ENCODE measurements at places on chromosomes 3 and 15.

GRCh38 chr3:171374260-171374659 is 85.9 kb downstream of the TNIK start:
- DNase-seq: no peak

DNA sequence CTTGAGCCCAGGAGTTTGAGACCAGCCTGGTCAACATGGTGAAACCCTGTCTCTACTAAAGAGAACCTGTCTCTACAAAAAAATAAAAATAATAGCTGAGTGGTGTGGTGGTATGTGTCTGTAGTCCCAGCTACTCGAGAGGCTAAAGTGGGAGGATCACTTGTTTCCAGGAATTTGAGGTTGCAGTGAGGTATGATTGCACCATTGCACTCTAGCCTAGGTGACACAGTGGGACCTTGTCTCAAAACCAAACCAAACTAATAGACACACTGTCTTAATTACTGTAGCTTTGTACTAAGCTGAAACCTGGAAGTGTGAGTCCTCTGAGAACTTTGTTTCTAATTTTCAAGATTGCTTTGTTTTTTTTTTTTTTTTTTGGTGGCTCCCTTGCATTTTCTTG is 30.4 kb downstream of the MGA start:
- no peak for DNase-seq

- no peak for DNase-seq
Observed at GRCh38 chr15:94238539-94239118, 7.3 kb downstream of the MCTP2 start.

- no peak for DNase-seq
Observed at GRCh38 chr3:189809583-189809982, 178.4 kb downstream of the TP63 start.

- DNase-seq: peak; percentile 38
Observed at GRCh38 chr3:184305577-184305976, 6.5 kb downstream of the PSMD2 start.

GRCh38 chr3:18888370-18888769 is 259.9 kb upstream of the KCNH8 start:
- no peak for DNase-seq

DNA sequence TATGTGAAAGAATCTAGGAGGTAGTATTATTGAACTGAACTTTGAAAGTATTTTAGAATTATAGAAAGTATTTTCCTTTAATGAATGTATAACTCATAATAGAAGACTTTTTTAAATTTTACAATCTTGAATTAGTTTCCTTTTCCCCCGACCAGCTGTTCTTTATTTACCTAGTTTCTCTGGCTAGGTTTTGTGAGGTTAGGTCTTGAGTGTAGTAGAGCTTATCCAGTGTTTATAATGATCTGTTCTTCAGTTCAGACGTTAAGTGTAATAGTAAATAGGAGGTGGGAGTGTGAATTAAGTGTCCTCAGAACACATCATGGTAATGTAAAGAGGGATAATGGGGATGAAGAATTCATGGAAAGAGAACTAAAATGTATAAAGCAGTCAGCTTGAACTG is 93.8 kb downstream of the MYRIP start:
- no peak for DNase-seq

GRCh38 chr3:4889896-4890295 is 89.3 kb upstream of the BHLHE40 start:
- no peak for DNase-seq

DNA sequence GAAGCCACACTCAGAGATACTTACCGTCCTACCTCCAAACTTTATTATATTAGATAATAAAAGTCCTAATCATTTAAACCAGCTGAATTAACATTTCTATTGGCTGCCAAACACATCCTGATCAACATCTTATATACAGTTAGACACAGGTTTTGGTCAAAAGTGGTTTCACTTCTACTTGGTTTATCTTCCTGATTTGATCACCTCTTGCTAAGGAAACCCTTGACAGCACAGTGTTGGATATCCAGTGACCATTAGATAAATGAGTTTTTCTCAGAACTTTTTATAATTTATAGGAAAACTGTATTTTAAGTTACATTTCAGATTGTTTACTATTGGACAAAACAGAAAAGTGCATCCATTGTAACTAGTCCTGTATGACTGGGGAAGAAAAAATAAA is 198.4 kb upstream of the NR2F2 start:
- DNase-seq: no peak

- peak; percentile 95 for DNase-seq
Observed at GRCh38 chr3:58491506-58492402, at the start of gene KCTD6. TSS of gene KCTD6 (plus strand) at chr3:58492096. CDS start at chr3:58498756, 6,660 bp downstream.

DNA sequence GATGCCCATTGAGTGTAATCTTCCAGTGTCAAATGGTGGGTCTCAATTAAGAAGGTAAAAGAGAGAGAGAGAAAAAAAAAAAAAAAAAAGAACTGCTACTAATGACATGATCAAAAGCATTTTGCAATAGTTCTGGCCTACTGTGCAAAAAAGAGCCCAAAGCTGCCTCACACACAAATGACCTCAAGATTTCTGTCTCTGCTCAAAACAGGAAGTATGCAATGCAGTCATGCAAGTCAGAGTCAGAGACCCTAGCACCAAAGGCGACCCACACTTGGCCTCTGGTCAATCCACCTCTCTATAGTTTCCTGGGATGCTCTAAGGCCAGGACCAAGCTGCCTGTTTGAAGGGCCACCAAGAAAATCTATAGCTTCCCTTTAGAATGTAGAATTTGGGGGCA is 323.5 kb downstream of the VPS13C start:
- DNase-seq: no peak

- DNase-seq: no peak
Observed at GRCh38 chr3:128486681-128487537, 6.1 kb downstream of the GATA2 start.

DNA sequence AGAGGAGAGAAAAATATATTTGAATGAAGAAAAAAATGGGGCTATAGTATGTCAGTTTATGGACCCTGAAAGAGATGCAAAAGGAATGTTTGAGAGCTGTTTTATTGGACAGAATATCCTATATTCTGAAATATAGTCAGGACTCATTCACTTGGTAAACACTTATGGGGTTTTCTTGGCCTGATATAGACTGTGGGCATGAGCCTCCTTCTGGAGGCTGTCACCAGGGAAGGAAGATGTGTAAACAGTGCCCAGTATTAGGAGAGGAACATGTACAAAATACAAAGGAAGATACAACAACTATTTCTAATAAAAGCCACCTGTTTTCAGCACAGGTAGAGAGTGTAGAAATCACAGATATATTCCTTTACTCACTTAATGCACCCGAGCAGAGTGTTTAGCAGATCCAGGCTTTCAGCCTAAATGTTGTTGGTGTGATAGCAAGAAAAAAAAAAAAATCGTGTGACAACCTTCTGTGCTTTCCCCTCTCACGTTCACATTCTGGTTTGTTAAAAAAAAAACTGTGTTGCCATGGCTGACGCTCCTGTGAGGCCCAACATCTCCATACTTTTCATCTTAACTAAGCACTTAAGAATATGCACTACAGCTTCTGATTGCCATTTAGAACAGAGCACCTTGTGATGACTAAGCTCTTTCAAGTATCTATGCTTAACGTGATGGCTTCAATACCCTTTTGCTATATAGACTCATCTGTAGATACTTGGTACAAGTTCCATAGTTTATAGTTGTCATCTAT is 134.1 kb downstream of the MBNL1 start:
- peak; percentile 14 for DNase-seq

GRCh38 chr15:47750030-47750739 is 32.9 kb downstream of the SEMA6D start:
- no peak for DNase-seq

DNA sequence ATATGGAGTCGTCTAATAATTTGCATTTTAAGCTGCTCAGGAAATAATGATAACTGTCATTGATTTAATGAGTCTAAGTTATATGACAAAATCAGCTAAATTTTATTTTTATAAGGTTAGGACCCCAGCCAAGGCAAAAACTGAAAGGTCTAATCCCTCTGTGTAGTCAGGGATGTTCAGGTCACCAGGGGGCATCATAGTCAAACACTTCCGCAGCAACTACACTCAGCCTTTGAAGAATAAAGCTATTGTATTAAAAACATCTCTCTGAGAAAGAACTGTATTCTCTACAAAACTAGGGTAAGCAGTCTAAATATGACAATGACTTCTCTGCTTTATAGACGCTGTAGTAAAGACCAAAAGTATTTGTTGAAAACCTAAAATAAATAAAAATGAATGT is 15.0 kb downstream of the INTS14 start:
- DNase-seq: peak; percentile 59

GRCh38 chr15:43517354-43518196 is at the start of gene MAP1A:
TSS of gene MAP1A (plus strand) at chr15:43517608. CDS start at chr15:43521474, 3,866 bp downstream.
- DNase-seq: no peak

DNA sequence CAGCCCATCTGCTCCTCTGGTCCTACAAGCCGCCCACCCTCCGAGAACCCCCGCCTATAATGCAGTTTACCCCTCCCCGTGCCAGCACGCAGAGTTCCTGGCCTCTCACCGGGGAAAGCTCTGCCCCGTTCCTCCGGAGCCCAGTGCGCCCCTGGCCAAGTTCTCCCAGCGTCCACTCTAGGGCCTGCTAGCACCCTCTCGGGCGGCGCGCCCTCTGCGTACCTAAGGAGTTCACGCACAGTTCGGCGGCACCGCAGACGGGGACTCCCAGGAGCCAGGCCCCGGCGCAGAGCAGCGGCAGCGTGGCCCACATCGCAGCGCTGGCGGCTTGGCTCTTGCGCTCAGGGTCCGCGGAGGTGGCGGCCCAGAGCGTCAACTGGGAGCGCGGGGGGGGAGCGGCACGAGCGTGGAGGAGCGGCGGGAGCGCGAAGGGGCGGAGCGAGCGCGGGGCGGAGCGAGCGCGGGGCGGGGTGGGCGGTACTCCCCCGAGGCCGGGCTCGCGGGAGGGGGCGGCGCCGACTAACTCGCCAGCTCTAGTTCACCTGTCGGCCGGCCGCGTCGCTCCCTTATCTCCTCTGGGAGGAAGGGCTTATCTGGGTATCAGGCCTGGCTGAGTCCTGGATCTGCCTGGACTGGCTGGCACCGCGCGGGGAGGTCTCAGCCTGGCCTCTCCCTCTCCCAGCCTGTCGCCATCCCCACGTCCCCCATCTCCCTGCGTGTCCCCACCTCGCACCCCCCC is at the start of gene CTSH:
Gene CTSH (minus strand): TSS at position 378 of the 739 bp plus-strand sequence. CDS start 65 bp downstream, at position 313.
- DNase-seq: peak; percentile 63

DNA sequence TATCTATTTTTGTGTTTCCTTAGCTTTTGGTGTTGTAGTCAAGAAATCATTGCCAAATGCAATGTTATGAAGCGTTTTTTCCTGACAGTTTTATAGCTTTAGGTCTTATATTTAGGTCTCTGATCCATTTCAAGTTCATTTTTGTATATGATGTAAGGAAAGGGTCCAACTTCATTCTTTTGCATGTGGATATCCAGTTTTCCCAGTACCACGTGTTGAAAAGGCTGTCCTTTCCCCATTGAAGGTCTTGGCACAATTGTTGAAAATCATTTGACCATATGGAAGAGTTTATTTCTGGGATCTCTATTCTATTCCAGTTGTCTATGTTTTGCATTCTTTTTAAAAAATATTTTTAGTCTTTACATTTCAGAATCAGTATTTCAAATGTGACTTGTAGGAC is 14.6 kb upstream of the SNRPN start:
- no peak for DNase-seq

GRCh38 chr15:70796516-70797310 is 33.4 kb upstream of the UACA start:
- no peak for DNase-seq

- no peak for DNase-seq
Observed at GRCh38 chr15:79401301-79401700, 30.8 kb upstream of the MINAR1 start.

DNA sequence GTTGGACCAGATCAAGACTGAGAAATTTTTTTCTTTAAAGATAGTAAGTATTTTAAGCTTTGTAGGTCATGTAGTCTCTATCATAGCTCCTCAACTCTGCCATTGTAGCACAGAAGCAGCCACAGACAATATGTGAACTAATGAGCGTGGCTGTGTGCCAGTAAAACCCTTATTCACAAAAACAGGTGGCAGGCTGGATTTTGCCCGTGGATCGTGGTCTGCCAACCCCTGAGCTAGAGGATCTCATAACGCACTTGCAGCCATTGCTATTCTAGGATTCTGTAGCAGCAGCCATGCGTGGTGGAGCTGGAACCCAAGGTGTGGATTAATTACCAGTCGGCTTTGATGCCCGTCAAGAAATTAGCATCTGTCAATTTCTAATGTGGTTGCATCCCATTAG is 68.7 kb upstream of the PLXNA1 start:
- DNase-seq: no peak

- DNase-seq: no peak
Observed at GRCh38 chr3:9902372-9903237, at the start of gene IL17RE. TSS of gene IL17RE (plus strand) at chr3:9902848. CDS start at chr3:9902933, 85 bp downstream.

DNA sequence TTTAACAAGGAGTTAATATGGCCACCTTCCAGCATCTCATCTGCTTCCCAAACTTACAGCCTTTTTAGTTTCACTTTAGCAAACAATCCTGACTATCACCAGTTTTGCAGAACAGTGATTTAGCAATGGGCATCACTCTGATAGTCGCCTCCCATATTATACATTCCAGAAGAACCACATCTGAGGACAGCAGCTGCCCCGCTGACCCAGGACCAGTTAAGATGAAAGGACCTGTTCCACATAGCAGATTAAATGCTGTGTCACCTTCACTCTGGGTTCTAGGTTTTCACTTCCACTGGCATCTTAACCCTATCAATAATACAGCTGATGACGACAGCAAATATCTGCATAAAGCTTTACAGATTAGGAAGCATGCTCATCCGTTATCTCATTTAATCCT is 99.8 kb downstream of the TRIM69 start:
- DNase-seq: no peak

DNA sequence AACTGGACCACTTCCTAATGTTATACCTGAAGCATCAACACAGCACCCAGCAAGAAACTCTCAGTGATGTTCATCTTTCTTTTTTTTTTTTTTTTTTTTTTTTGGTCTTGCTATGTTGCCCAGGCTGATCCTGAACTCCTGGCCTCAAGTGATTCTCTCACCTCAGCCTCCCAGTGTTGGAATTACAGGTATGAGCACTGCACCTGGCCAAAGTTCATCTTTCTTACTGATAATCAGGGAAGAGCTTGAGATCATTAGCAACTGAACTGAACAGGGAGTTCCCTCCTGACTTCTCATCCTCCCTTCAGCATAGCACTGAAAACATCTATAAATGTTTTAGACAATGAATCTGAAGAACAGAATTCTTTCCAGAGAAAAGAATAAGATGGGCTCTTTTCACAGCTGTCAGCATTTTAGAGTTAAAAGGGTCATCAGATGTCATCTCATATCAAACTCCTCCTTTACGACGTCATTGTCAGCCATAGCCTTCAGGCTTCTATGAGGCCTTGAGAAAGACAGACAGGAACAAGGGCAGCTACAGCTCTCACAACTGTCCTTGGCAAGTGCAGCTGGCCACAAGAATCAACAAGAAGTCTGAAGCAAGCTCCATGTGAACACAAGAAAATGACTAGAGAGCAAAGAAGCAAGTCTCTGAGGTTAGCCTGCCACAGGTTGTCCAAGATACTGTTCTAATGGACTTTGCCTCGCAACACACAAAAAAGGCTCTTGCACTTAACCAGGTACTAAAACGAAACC is 33.8 kb downstream of the SCAP start:
- no peak for DNase-seq

Measured in hematopoietic multipotent progenitor cell (in vitro differentiated cells).